Suppressor macrophage treated with lipopolysaccharide for 1 hour (primary cell): ENCODE measurements at places on chromosomes 3 and 15.

GRCh38 chr3:157477441-157477840 is 25.8 kb downstream of the VEPH1 start:
- DNase-seq: no peak

GRCh38 chr3:107745354-107745753 is 222.6 kb downstream of the BBX start:
- DNase-seq: no peak

GRCh38 chr15:77656294-77656693 is 23.6 kb upstream of the LINGO1 start:
- DNase-seq: peak; percentile 69

DNA sequence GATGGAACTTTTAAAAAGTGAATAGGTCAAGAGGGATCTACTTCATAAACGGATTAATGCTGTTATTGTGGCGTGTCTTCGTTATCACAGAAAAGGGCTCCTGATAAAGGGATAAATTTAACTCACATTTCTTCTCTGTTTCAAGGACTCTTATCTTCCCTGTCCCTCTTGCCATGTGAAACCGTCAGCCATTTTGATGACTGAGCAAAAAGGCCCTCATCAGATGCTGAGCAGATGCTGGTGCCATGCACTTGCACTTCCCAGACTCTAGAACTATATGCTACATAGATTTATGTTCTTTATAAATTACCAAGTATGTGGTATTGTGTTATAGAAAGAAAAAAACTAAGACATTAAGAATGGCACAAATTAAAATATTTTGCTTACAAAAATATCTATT is 1011.8 kb upstream of the GBE1 start:
- DNase-seq: no peak

- no peak for DNase-seq
Observed at GRCh38 chr3:134666885-134667284, 16.1 kb upstream of the KY start.
